ENCODE measurements at places on chromosomes 11 and 22. TPM values are rescaled to one million over a fixed set of nuclear protein-coding genes. Genes with fewer than 3 reads are reported as not detected.

HORMAD2 gene
- total RNA-seq = not detected

DNA sequence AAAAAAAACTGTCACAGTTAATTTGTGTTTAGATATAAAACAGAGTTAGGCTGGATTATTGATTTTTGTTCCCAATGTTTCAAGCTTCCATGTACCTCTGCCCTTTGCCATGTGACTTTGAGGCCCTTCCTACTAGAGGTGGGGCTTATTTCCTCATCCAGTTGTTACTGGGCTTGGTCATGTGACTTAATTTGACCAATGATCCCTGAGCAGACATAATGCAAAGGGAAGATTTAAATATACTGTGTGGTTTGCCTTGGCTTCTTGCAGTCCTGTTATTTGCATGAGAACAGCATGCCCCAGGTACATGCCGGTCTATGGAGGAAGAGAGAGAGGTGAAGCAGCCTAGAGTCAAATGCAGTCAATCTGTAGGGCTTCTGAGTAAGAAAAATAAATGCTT, 347.0 kb downstream of the MIAT start:
- DNase-seq = no peak

DNA sequence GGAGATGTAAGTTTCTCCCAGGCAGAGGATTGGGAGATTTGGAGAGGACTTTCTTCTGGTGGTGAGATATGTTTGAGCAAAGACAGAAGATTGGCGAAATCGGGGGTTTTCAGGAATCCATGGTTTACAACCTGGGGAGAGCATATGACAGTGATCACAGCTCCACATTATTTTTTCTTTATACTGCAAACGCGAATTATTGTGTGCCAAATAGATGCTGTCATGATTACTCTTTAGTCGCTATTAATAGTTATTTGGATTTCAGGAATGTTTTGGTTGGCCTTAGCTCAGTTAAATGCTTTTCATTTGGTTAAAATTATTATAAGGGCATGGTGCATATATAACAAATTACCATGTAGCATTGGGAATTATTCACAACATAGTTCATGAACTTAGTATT, 15.2 kb downstream of the ATXN10 start:
- no peak for DNase-seq

NPAS4 gene
- not detected for total RNA-seq

DNA sequence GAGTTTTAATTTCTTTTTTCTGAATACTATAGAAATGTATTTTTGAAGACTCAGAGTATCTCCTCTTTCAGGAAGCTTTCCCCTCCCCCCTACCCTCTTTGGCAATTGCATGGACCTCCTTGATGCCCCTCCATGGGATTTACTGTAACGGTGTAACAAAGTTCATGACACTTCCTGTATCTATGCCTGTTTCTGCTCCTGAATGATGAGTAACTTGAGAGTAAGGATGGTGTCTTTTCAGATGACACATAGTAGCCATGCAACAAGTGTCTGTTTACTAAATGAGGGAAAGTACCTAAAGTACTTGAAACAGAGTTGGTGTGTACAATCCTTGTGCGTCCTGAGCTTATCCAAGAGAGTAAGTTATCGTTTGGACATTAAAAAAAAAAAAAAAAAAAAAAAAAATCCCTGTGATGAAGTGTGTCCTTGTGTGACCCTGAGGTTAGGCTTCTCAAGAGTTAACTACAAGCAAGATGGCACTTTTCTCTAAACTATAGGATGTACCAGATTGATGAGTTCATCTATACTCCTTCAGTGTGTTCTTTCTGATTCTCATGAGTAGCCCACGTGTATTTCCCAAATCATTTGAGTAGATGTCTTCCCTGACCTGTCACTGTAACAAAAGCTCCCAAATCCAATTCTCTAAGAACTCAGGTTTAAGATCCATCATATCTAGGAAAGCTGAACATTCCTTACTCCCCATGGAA, 7.4 kb downstream of the ETS1 start:
- DNase-seq = no peak

- no peak for DNase-seq
Observed at GRCh38 chr22:49629586-49630447, 197.9 kb downstream of the BRD1 start.

- DNase-seq = no peak
Observed at GRCh38 chr22:19984201-19984753, 32.3 kb downstream of the ARVCF start.

CRELD2 gene
- total RNA-seq = 21.3 TPM

ABCC8 gene
- total RNA-seq = 0.27 TPM

DNA sequence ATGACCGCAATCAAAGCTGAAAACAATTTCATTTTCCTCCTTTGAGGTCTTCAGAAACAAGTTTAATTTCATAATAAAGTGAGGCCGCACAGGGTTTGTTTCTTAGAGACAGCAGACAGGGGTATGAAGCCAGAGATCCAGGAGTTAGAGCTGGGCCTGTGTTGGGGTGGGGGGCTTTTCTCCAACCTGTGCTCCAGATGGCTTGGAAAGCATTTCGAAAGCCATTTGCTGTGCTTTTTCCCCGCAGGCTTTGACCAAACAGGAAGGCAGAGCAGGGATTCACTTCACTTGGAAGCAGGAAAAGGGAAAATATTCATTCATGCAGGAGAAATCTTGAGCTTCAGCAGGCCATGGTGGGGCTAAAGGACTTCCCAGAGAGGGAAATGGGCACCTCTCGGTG, 617.4 kb downstream of the SOX6 start:
- no peak for DNase-seq

SELENOO gene
- 31.8 TPM for total RNA-seq

CSF2RB gene
- total RNA-seq = 132 TPM

GRCh38 chr22:49514641-49515040, 313.0 kb downstream of the BRD1 start:
- DNase-seq = no peak

- no peak for DNase-seq
Observed at GRCh38 chr22:23236026-23236425, 55.7 kb downstream of the BCR start.

DNA sequence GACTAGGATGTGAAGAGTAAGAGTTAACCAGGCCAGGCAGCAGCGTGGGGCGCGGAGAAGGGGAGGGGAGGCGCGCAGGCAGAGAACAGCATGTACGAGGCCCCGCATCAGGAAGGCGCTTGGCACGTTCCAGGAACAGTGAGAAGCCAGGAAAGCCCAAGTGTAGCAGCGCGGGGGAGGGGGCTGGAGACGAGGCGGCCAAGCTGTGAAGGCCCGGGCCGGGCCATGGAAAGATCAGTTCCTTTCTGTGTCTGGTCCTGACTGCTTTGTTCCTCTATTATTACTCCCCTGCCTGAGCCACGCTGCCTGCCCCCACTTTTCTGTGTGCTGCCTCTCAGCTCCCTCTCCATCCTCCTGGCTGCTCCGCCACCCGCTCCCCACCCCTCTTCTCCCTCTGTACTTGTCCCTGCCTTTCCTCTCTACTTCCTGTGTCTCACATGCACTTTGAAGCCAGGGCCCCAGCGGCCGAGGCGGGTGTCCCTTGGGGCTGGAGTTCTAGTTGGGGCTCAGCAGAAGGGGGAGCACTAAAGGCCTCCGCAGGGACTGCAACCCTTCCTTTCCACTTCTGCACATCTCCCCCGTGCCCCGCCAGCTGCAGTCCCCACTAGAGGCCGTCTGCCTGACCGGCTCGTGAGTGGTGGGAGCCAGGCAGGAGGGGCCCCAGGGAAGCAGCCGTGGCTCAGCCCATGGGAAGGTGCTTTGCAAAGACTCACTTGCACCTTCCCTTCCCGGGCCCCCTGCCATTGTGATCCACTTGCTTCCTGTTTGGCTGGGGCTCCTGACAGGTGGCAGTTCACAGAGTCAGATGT, 63.7 kb downstream of the PRDM11 start:
- DNase-seq = no peak

DNA sequence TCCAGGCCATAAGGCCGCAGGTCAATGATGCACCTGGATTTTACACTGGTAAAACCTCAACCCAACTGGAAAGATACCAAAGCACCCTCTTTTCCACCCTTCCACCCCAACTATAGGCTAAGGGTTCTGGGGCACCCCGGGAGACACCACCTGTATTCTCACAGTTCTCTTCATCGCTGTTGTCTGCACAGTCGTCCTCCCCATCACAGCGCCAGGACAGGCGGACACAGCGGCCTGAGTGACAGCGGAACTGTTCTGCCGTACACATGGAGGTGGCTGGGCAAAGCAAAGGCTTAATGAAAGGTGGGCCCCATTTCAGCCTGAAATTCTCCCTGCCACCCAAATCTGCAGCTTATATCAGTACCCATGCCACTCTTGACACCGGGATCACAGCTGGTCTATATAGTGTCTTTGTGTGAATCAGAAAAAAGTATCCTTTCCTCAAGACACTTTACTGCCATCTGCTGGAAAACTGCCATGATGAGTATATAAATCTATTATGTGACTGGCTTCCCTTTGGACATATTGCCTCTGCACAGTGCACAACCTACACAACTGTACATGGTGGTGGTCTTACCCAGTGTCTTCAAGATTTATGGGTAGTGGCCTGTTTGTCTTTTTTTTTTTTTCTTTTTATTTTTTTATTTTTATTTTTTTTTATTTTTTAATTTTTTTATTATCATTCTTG, 21.5 kb downstream of the LRP4 start:
- no peak for DNase-seq

DNA sequence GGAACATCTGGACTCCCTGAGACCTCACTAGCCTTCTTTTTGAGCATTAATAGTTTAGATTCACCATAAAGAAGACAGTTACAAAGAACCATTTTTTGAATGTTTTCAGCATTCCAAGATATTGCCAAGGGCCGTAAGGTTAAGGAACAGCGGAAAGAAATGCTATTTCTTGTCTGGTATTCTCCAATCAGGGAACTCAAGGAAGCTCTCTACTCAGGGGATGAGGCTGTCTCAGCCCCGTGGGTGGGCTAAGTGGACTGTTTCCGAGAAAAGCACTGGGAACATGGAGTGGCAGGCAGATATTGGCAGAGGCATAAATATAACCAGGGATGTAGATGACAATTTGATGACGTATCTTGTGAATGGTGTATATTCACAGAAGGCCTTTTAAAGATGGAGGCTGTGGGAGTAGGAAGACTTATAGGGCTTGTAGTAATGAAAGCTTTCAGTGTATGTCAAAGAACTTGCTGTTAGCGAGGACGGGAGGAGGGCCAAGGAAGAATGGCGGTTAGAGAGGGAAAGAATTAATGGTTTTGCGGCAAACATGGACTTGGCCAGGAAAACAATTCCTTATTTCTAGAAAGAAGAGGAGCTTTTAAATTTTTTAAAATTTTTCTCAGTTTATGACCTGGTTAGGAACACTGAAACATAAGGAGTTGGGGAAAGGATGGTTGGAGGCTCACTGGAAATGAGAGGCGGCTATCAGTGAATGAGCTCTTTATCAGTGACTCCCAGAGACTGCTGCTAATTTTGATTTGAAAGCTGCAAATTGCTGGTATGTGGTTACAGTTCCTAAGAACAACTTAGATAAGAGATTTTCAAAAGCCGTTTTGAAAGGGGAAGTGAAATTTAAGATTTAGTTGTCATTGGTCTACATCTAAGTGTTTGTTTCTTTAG, 64.6 kb downstream of the ST3GAL4 start:
- peak; percentile 82 for DNase-seq

- no peak for DNase-seq
Observed at GRCh38 chr11:124863137-124863825, 2.0 kb upstream of the ROBO3 start.

- DNase-seq = no peak
Observed at GRCh38 chr22:47281126-47282106, 519.0 kb downstream of the TBC1D22A start.

DNA sequence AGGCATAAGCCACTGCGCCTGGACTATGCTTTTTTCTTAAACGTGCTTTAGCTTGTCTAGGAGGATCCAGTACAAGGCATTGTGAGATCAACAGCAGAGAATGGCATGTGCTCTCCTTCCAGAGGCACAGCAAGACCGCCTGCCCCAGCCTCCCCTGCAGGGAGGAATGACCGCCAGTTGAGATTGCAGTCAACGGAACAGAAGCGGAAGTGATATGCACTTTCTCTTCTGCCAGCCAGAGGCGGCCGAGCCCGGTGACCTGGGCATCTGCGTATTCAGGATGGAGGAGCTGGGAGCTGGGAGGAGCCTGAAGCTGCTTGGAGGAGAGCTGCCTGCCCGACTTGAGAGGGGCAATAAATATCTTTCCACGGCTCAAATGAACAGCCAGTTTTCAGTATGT, 243.0 kb downstream of the CTTN start:
- peak; percentile 41 for DNase-seq

DNA sequence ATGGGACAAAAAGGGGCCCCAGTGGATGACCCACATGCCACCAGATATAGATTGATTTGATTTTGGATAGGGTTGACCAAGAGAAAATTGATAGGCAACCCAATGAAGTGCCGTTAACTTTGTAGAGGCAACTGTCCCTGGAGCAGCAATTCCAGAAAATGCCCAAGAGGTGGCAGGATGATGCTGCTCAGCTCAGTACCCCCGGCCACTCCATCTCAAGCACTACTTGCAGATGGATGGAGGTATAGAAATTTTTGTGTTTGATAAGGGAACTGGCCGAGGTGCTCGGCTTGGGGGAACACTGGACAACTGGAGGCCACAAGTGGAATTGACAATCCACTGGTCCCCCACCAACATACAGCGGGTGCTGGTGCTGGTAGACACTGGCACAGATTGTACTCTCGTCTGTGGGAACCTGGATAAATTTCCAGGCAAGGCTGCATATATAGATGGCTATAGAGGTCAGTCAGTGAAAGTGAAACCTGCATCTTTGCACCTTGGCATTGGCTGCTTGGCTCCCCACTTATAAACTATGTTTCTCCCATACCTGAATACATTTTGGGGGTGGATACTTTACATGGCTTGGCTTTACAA, 86.3 kb downstream of the CCDC83 start:
- DNase-seq = peak; percentile 33

DNA sequence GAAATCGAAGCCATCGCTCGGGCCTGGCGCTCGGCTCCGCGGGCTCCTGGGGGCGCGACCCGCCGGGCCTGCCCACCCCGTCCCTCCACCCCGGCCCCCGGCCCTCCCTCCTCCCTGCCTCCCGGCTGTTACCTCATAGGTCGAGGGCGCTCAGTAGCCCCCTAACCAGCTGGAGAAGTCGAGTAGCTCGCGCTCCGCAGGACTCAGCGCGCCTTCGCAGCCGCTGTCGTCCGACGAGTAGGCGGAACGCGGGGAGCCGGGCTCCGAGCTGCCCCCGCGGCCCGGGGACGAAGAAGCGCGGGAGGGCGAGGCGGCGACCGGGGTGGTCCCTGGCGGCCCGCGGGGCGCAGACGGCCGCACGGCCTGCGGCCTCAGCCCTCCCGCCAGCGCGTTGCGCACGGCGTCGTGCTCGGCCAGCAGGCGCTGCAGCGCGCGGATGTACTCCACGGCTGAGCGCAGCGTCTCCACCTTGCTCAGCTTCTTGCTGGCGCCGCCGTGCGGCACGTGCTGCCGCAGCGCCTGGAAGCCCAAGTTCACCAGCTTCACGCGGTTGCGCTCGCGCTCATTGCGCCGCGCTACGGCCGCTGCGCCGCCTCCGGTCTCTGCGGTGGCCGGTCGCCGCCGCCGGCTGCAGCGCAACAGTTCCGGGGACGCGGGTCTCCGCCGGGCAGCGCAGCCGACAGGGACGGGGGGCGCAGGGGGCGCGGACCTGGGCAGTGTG, 627 bp downstream of the ASCL2 start:
- peak; percentile 68 for DNase-seq

PNPLA5 gene
- total RNA-seq = not detected

- DNase-seq = no peak
Observed at GRCh38 chr11:86938203-86938899, 16.8 kb downstream of the FZD4 start.

- DNase-seq = no peak
Observed at GRCh38 chr11:134276396-134277182, 410 bp downstream of the GLB1L3 start.

GRCh38 chr11:965206-965775, 39.6 kb downstream of the AP2A2 start:
- DNase-seq = no peak

Data from hematopoietic multipotent progenitor cell (in vitro differentiated cells).